Activated CD4-positive, alpha-beta T cell treated with anti-CD3 and anti-CD28 coated beads for 48 hours (primary cell): ENCODE measurements at places on chromosomes 7 and 10.

- no peak for DNase-seq
Observed at GRCh38 chr10:67242528-67242927, 316.7 kb downstream of the LRRTM3 start.

GRCh38 chr10:116168745-116169144 lies 104.3 kb downstream of the GFRA1 start:
- no peak for DNase-seq

- no peak for DNase-seq
Observed at GRCh38 chr7:90720984-90721760, 125.1 kb downstream of the CDK14 start.

GRCh38 chr10:46198516-46198915 lies 88.3 kb upstream of the ANTXRL start:
- no peak for DNase-seq

DNA sequence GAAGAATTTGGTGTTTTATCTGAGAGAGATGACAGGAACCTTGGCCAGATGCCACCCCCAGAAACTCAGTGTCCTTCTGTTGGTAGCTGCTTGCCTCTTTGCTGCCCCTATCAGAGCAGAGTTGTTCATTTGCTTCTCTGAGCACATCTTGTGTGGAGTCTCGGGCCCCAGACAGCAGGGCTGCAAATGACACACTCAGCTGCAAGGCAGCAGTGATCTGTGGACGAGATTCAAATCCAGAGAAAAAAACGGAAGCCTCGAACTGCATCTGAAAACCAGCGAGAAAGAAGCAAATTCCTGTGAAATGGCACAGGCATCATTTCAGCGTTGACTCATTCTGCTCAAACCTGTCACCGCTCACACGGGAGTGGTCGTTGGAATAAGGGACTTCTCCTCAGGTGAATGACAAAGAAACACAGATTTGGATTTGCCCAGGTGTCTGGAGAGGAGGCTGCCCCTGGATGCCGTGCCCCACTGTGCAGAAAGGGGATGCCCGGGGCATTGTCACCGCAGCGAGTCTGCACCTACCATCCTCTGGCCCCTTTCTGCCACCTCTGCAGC lies 144.7 kb downstream of the PFKFB3 start:
- peak; percentile 81 for DNase-seq
